DMS53 (cell line): ENCODE measurements at places on chromosomes 16 and 17.

DNA sequence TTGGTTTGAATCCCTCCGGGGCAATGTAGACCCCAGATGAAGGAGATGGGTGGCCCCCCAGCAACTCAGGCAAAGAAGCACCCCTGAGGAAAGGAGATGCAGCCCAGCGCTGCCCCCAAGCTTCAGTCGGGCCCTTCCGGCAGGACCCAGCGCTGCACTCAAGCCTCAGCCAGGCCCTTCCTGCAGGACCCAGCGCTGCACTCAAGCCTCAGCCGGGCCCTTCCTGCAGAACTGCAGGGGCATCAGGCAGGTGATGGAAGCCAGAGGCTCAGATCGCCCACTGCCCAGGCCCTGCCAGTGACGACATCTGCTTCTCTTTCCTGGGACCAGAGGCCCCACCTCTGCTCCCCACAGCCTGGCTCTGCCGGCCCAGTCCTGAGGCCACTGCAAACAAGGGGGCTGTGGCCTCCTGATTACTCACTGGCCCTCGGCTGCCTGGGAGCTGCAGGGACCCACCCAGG is 7.8 kb downstream of the SOX8 start:
- DNase-seq = no peak

DNA sequence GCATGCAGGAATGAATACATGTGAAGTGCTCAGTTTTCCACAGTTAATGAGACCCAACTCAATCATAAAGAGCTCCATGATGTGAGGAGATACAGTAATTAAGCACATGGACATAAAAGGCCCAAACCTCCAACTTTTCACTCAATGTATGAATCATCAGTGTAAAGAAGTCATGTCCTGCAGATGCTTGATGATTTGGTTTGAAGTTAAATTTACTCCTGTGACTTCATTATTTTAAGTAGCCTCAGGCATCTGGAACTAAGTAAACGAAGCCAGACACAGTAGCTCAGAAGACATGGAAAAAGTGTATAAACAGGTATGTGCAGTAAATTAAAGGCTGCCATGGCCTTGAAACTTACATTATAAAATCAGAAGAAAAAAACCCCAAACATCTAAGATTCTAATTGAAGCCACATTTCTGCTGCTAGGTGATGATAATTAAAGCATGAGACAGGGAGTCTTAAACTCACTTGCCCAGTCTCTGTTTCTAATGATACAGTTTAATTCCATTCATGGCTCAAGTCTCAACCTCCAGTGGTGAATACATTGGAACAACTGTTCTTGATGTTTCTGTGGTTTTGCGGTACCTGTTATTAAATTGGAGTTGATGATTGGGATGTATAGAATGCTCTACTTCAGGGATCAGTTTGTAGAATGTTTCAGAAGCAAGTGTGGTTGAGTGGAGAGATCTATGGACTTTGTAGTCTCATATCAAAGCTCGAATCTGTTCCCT is 28.9 kb upstream of the CCL2 start:
- DNase-seq = no peak

DNA sequence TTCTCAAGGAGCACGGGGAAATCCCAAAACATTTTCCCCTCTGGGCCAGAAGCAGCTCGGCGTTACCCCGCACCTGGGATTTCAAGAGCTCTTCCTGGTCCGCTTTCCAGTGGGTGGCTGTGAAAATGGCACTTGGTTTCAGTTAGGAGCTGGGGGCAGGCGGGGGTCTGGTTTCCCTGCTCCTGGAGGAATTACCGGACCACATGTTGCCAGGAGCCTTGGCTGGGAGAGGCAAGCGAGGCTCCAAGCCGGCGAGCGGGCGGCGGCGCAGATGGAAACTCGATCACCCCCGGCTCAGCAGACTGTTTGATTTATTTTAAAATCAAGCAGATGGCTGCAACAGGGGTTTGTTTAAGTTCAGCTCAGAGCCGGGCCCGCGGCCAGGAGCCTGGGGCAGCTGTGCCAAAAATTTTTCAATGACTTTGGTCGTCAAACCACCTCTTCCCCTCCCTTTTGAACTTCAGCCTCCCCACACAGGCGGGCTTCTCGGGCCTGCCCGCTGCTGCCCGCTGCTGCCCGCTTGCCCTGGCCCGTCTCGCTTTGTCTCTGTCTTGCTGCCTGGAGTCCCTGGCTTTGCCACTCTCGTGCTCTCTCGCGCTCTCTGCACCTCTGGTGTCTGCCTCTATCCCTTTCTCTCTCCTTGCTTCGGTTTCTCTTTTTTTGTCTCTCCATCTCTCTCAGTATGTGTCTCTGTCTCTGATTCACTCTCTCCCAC is 108.0 kb upstream of the CIBAR2 start:
- peak; percentile 79 for DNase-seq

DNA sequence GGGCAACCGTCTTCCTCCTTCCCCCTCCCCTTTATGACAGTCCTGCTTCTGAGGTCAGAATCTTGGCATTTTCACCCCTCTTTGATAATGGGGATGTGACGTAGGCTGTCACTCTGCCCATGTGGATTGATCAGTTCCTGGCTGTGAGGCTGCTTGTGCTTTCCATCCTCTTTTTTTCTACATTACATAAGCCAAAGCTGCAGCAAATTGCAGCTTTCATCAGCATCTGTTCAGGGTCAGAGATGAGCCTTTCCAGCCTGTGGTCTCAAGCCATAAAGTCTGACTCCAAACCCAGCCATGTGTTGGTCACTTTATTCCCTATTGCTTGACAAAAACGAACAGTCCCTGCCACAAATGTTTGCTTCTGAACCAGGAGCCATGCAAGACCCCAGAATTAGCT is 535.1 kb downstream of the CDH11 start:
- no peak for DNase-seq

GRCh38 chr17:80704381-80704819 is 159.8 kb downstream of the RPTOR start:
- DNase-seq = peak; percentile 65

GRCh38 chr16:46907061-46907774 is 23.1 kb downstream of the GPT2 start:
- peak; percentile 24 for DNase-seq

DNA sequence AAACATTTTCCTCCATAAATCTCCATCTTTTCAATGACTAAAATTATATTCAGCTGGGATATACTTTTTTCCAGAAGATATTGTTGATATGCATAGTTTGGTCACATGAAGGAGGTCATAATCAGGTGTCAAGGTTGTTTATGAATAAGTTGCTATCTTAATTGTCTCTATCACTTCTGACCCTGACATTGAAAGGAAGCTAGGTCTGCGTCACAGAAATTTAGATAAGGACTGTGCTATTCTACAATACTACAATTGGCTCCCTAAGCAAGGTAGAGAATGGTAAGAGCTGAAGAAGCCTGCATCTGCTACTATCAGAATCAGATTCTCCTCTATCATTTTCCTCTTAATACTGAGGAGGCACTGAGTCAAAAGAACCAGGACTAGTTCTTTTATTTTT is 67.5 kb downstream of the CACNG1 start:
- DNase-seq = no peak

- DNase-seq = no peak
Measured at GRCh38 chr17:38578229-38579082, 27.3 kb downstream of the SRCIN1 start.

DNA sequence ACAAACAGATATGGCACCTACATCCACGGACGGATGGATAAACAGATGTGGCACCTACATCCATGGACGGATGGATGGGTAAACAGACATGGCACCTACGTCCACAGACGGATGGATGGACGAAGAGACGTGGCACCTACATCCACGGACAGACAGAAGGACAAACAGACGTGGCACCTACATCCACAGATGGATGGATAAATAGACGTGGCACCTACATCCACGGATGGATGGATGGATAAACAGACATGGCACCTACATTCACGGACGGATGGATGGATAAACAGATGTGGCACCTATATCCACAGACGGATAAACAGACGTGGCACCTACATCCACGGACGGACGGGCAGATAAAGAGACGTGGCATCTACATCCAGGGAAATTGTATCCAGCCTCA is 45.6 kb downstream of the TIMM22 start:
- no peak for DNase-seq
